ENCODE measurements at places on chromosomes 16 and 17.

DNA sequence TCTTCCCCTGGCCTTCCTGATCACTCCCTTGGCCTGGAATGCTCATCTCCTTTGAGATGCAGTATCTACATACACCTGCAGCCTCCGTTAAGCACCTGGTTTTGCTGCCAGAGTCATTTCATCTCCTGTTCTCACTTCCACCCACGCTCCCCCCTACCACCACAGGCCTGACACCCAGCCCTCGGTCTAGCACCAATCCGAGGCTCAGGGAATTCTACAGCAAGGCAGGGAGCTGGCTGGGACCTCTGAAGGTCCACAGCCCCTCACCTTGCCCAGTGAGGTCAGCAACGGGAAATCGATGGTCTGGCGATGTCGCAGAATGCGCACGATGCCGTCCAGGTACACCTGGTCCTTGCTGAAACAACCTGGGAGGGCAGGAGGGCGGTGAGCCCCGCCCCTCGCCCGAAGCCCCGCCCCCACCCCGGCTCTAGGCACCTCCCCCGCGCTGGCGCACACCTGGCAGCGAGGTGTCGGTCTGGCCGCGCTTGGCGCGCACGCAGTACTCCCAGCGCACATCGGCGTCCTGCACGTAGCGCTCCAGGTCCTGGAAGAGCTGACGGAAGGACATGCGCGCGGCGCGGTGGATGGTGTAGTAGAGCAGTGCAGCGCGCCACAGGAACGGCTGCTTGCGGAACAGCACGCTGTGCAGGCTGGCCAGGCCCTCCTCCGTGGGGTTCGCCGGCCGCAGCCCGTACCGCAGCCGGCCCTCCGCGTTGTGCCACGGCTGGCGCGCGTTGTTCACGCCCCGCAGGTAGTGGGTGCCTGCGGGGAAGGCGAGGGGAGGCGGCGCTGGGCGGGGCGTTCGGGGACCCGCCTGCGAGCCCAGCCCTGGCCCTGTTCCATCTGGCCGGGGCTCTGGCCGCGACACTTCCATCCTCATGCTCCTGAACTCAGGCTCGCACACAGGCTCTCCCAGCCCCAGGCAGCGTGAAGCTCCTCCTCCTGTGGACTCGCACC lies 5.7 kb downstream of the MATCAP1 start:
- no peak for DNase-seq

DNA sequence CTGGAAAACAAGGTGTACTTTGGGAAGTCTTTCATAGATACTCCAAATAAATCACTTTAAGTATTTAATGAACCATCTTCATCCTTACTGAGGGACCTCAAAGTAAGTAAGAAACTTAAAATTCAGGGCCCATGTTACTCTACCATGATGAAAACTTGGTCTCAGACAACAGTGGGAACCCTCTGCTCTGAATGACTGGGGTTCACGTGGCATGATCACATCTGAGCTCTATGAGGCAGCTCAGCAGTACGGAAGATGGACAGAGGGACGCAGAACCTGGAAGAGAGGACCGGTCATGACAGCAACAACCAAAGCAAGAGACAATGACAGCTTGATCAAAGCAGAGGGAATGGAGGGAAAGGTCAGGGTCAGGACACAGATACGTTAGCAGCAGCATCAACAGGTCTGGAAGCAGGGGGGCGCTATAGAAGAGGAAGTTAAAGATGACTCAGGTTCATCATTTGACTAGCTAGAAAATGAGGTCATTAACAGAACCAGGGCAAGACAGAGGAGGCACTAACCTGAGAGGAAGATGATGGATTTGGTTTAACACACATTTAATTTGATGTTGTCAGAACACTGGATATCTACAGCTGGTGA lies 9.5 kb downstream of the XPO6 start:
- no peak for DNase-seq

- DNase-seq = no peak
Measured at GRCh38 chr17:80449930-80450576, 26.4 kb downstream of the NPTX1 start.

DNA sequence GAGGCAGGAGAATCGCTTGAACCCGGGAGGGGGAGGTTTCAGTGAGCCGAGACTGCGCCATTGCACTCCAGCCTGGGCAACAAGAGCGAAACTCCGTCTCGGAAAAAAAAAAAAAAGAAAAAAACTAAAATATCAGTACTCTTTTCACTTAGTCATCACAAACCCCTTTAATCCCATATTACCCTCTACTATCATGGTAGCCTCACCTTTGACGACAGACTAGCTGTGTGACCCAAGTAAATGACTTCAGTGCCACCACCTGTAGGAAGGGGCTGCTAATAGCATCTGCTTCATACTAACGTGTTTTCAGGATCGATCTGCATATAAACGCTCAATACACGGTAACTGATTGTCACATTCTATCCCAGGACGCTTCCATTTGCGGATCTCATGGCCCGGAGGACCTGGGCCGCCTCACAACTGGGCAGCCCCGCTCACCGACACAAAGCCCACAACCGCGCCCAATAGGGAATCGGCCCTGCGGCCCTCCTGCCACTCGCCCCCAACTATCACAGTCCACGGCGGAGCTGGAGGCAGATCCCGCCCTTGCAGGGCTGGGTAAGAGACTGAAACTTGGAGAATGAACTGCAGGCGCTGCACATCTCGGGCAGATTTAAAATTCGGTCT lies 1.1 kb upstream of the ZNF263 start:
- DNase-seq = no peak

GRCh38 chr17:54180950-54181349 lies 358.2 kb downstream of the KIF2B start:
- DNase-seq = no peak

DNA sequence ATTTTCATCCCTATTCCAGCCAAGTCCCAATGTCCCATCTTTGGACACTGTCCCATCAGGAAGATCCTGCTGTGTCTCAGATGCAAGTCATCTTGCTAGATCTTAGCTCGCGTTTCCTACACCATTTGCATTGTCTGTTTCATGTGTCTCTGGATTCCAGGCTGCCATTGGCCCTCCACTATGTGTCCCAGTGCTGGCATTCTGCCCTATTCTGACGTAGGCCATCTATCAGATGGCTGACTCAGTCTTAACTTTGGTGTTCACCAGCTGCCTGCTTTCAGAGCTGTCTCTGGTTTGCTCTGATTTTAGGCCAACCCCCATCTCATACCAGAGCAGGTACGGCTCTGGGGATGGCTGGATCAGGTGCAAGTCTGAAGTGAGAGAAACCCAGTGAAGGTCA lies 300.9 kb upstream of the ASIC2 start:
- DNase-seq = no peak

GRCh38 chr17:9557161-9557755 lies 18.4 kb downstream of the STX8 start:
- DNase-seq = no peak
